ENCODE measurements at places on chromosomes 12 and 14.

DNA sequence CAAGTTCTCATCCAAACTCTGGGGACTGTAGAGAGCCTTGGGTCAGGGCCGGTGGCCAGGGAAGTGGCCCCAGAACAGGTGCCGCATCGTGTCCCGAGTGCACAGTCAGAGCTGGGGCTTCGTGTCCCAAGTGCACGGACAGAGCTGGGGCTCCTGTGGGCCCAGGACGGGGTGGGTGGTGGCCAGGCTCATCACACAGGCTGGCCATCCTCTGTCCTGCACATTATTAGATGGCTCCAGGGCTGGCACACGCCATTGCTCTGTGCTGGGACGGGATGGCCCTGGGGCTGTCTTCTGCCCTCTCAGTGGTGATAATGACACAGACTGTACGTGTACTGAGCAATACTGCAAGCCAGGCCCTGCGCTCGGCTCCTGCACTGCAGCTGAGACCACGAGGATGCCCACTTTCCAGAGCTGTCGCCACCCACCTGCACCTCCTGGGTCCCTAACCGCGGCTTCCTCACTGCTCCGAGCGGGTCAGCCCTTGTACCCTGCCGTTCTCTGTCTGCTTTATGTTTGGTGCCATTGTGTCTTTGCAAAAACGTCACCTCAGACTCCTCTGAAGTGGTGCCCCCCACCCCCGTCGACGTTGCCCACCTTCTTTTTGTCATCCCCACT is 1.9 kb downstream of the FBRSL1 start:
- no peak for DNase-seq

DNA sequence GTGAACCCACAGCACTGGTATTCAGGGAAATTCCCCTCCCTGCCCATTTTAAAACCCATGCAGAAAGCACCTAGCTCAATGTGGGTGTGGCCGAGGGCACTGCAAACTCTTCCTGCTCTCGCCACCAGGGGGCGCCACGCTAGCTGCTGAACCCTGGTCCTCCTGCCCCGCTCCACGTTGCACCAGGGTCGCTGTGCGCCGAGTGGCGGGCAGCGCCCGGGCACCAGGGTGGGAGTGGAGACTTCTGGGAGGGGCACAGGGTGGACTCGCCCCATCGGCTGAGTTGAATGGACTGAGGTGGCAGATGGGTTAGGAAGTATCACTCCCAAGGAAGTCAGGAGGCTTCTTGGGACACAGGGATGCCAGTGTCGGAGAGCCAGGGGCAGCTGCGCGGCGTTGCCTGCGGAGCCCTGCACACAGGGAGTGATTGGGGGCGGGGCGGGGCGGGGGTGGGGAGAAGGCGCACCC is 48.1 kb upstream of the BCL11B start:
- peak; percentile 38 for DNase-seq

GRCh38 chr14:72812292-72812851 is 81.5 kb downstream of the DPF3 start:
- DNase-seq = peak; percentile 29

DNA sequence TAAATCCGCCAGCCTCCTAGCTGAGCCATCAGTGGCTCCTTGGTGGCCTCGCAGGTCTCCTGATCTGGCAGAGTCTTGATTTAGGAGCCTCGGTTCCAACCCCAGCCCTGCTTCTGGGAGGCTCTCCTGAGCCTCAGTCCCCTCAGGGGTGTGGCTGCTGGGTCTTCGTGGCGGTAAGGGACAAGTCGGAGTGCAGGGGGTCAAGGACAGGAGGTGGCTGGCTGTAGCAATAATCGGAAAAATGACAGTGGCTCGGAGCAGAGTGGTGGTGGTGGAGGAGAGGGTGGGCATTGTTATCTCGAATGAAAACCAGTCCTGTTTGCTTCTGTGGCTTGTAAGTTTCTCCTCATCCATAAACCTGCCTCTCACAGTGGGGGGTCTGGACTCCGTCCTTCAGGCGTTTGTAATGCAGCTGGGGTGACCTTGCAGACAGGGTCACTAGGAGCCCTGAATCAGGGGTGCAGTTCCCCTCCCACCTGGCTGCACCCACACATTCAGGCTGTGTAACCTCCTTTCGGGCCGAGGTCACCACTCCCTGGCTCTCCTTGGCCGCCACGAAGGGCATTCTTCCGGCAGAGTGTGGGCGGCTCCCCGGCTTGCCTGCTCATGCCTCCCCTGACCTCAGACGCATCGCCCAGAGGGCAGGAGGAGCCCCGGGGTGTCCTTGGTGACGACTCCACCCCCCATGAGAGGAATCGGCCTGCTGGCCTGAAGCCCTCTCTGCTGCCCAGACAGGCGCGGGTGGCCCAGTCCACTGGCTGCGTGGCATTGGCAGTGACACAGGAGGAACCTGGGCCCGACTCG is 8.1 kb downstream of the BCL7A start:
- no peak for DNase-seq

DNA sequence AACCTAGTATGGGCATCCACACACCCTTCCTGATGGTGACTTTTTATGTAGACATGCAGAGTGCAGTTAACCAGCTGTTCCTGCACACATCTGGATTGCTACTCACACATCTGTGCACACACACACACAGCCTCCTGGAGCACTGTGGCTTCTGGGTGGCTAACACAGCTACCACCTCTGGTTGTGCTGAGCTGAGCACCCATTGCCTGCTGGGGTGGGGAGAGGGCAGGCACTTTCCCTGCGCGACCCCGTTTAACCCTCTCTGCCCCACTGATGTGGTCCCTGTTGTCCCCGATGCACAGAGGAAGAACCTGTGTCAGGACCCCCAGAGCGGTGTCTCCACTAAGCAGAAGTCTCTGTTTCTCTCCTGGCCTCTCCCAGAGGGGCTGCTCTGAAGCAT is 14.4 kb upstream of the SERPINA3 start:
- DNase-seq = no peak

DNA sequence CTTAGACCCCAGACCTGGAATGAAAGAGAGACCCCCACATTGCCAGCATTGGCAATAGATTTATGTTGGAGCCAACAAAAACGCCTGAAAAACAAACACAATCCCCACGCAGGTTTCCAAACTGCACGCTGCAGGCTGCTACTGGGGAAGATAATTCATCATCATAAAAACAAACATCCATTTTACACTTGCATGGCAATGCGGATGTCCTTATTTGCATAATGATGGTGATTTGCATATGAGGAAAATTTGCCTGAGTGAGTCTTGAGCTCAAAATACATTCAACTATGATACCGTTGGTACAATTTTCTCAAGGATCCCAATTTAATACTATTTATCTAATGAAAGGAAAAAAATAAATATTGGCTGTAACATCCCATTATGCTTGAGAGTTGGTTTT is 33.6 kb upstream of the TMEM132D start:
- no peak for DNase-seq

DNA sequence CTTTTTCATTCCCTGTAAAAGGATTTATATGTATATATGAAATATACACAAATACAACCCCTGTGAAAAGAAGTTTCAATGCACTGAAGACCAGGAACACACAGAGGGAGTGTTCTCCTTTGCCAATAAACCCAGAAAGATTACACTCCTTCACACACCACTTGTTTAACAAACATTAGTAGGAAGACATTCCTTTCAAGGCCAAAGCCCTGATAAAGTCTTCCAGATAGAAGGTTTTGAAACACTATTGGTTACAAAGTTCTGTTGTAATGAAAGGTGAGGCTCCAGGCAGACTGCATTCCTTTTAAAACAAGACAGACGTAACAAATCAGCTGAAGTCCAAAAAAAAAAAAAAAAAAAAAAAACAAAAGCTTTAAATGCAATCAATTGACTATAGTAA is 81.0 kb downstream of the PTPN21 start:
- DNase-seq = no peak

- DNase-seq = no peak
These were observed 206.5 kb downstream of the ETV6 start for GRCh38 chr12:11855983-11856374.

GRCh38 chr12:67370979-67371378 is 101.8 kb downstream of the CAND1 start:
- peak; percentile 42 for DNase-seq

- DNase-seq = no peak
These were observed 250.0 kb downstream of the MED13L start for GRCh38 chr12:116027551-116027821.

All from fibroblast of skin of scalp (primary cell).